GM13976 (cell line): ENCODE measurements at places on chromosomes 1 and 21.

DNA sequence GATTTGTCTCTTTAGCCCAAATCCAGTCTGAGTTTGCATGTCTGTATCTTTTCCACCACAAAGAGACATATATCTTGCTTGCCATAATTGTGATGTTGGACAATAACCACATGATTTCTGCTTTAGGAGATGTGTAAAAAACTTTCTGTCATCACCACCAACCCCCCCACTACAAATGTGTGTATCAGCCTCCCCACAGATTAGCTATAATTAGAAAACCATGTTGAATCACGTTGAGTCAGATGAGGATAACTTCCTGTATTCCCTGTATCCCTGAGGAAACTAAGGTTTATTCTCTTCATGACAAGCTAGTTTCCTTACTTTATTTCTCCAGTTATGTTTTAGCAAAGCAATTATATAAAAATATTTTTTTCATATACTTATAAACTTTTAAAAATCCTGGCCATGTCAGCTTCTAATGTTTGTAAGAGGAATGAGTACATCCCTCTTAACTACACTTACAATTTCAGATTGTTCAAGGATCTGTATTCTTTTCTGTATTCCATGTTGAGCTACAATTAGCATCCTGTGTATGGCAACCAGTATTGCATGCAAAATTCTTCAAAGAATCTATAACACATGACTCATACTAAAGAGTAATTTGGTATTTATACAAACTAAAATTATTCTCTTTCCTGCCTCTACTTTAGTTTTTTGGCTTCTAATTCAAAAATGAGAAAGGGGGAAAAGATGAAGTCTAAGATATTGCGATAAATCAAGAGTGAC is 143.0 kb downstream of the FMN2 start:
- DNase-seq: no peak

DNA sequence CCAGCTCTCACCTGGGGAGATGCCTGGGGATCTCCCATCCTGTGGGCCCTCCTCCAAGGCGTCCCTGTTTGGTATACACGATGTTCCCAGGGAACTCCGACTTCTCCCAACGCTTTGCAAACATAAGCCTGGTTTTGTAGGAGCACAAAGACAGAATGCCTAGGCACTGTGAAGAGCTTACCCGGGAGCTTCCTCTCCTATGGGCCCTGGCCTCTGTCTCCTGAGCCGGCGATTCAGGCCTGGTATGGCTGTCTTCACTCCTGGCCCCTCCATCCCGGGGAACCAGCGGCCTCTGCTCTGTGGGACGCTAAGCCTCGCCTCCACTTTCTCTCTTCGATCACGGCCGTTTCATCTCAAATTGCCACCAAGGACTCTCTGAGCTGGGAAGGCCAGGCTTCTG is 59.6 kb upstream of the ACTRT2 start:
- no peak for DNase-seq

GRCh38 chr1:175477786-175478185 is 265.6 kb downstream of the TNR start:
- no peak for DNase-seq

DNA sequence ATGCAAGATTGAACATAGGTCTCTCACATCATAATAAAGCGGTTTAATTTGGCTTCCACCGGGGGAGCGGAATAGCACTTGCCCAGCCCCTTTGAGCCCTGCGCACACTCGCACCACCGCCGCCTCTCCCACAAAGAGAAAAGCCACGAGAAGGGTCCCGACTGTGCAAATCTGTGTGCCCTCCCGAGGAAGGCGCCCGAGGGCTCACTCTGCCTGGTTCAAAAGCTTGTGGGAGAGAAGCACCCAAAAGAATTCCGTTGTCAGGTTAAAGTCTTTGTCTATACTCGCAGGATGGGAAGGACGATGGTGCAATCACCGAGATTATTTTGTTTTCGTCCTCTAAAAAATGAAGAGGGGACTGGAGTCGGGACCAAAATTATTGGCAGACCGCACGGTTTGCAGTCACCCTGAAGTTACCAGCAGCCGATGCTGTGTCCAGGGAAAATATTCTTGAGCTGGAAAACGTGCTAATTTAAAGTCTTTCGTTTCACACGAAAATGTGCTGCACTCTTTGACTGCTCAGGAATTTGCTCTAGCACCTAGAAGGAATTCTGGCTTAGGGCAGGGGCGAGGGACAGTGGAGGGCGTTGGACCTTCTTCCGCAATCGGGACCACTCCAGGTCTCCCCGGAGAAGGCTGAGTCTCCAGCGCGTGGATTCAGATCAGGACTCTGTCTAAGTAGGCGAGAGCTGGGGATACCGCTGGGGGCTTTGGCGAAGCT is 6.6 kb upstream of the SIM2 start:
- DNase-seq: peak; percentile 15

- DNase-seq: no peak
Observed at GRCh38 chr1:2019571-2020309, 595 bp downstream of the GABRD start.

- DNase-seq: peak; percentile 84
Observed at GRCh38 chr21:43866659-43867331, 1.8 kb downstream of the AGPAT3 start.

DNA sequence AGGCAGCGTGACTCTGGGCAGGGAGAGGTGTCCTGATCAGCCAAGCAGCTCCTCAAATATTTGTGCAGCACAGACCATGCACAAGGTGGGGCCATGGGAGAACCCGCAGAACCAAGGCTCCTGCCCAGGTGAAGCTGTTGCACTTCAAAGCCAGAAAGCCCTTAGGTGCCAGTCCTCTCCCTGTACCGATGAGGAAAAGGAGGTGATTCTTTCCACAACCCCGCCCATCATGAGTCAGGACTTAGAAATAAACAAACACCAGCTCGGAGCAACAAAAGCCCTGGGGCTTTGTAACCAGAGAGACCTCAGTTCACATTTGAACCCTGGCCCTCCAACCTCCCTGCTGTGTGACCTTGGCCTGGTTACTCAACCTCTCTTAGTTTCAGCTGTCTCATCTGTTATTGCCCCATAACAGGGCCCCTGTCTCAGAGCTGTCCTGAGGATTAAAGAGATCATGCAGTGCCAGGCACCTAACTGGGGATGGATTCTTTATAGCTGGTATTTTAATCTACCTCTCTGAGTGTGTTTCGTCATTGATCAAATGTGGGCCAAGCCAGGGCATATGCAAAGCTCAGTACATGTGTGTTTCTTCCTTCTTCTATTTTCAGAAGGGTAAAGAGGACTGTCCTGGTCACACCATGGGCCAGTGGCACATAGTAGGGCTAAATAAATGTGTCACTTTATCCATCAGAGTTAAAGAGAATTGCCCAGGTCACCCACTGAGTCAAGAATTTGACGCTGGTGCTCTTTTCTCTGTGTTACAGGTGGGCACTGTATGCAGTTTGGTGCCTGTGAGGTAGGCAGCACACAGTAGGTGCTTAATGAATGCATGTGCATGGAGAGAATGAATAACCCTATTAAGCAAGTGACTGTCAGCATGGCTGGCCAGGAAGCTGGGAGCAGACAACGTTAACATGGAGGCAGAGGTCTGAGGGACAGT is 1.4 kb downstream of the LDLRAD1 start:
- no peak for DNase-seq

DNA sequence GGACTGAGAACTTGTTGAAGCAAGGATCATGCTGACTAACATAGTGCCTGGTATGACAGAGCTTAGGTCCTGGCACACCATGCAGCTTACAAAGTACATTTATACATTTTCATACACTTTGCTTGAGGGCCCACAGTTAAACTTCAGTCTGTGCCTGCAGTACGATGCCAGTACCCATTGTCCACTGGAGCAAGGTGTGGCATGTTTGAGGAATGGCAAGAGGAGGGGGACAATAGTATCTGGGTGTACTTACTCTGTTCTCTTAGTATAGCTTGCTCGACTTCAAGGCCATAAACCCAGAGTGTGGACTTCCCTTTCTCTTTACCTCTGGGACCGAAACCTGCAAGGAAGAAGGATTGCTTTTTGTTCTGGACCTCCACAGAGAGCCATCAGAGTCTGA is 6.8 kb upstream of the YBX1 start:
- DNase-seq: no peak

GRCh38 chr1:85576266-85576641 is 4.3 kb upstream of the CCN1 start:
- DNase-seq: no peak

DNA sequence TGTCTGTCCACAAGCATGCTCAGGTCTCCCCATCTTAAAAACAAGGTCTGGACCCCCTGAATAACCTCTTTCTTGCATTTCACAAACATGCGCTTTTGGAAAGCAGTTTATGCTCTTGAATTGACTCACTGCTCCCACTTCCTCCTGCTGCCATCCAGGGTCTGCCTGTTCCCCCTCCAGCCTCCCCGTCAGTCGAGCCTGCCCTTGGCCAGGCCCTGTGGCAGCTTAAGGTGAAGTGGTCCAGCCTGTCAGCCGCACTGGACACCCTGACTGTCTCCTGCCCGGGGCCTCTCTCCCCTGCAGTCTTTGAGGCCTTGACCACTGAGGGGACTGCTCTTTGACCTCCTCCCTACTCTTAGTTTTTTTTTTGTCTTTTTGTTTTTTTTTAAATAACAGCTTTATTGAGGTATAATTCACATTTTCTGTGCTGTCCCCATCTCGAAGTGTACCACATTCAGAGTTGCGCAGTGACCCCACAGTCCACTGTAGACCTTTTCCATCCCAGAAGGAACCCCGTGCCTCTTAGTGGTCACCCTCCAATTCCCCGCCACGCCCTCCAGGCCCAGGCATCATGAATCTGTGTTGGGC is 18.3 kb downstream of the GPR137B start:
- peak; percentile 49 for DNase-seq

GRCh38 chr1:234258071-234258470 is 115.2 kb upstream of the COA6 start:
- no peak for DNase-seq

DNA sequence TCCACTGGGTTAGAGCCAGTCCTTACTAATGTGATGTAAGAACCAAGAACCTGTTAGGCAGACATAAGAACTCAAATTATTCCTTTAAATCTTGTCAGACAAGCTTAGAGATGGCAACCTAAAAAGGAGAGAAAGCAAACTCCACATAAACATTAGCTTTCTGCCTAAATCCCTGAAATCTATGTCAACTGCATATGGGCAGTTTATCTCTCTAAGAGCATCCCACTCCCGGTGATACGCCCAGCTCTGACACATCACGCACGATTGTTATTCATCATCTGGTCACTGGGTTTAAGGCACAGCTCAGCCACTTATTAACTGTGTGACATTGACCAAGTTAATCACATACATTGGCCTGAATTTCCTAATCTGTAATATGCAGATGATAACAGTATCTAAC is 323.7 kb downstream of the HHIPL2 start:
- no peak for DNase-seq

- DNase-seq: no peak
Observed at GRCh38 chr1:234603221-234604204, 6.5 kb downstream of the IRF2BP2 start.

- no peak for DNase-seq
Observed at GRCh38 chr1:230824919-230825721, 43.2 kb downstream of the C1orf198 start.

- DNase-seq: no peak
Observed at GRCh38 chr1:103997631-103998030, 247.9 kb downstream of the AMY1C start.

DNA sequence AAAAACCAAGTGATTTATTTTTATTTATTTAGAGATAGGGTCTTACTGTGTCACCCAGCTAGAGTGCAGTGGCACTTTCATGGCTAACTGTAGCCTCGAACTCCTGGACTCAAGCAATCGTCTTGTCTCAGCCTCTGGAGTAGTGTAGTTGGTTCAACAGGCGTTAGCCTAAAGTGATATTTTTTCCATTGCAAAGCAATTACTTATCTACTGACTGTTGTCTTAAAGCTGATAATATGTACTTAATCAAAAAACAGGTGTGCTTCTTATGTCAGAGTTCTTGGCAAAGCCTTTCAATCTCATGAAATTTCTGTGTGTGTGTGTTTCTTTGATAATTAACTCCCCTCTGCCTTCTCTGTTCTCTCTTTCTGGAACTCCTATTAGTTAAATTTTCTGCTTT is 62.4 kb upstream of the DUSP10 start:
- DNase-seq: no peak

DNA sequence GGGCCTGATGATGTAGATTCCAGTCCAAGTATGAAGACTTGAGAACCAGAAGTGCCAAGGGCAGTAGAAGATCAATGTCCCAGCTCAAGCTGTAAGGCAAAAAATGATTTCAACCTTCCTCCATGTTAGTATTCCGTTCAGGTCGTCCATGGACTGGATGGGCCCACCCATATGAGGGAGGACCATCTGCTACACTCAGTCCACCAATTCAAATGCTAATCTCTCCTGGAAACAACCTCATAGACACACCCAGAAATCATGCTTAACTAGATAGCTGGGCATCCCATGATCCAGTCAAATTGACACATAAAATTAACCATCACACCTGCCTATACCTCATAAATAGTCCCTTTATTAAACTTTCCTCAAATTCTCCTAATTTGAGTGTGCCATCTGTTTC is 73.3 kb upstream of the NFASC start:
- DNase-seq: no peak

DNA sequence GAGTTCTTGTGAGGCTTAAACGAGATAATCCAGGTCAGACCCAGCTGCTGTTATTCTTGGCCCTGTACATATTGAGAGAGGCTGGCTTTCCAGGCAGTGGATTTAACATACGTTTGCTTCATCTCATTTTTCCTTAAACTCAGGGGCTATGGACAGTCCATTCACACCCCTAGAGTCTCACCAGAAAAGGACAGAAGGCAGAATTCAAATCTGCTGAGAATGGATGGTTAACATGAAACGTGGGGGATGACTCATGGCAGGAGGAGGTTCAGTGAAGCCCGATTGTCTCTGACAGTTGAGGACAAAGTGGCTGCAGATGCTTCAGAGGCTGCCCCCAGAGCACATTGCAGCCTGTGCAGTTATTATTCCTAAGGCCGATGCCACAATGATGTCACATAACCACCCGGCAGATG is 39.5 kb downstream of the TGFB2 start:
- no peak for DNase-seq

- no peak for DNase-seq
Observed at GRCh38 chr1:5238351-5239130, 584.1 kb downstream of the AJAP1 start.

DNA sequence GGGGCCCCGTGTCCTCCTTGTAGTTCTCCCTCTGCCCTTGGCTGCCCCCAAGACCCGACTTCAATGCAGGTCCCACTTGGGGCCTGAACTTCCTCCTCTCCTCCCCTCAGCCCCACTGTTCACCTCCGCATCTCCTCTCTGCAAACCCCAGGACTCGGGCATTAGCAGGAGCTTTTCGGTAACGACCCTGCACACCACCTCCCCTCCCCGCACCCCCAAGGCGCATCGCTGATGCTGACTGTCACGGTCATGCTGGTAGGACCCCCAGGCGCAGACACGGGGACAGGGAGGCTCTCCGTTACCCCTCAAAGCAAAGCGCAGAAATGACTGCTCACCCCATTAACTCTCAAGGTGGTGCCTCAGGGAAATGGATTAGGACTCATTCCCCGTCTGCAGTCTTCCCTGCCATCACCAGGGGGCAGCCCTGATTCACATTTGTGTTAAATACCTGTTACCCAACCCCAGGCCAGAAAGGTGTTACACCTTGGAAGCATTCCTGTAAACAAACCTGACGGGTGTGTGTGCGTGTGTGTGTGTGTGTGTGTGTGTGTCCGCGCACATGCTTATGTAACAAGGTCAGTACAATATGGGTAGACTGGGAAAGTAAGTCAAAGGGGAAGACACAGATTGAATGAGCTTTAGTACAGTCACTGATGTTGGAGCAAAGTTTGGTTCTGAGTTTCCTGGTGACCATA is 6.4 kb upstream of the GUCA2B start:
- DNase-seq: peak; percentile 85

GRCh38 chr1:244335456-244335855 is 116.3 kb downstream of the ADSS2 start:
- no peak for DNase-seq
